ENCODE measurements at places on chromosomes 13 and 19.

GRCh38 chr19:7748756-7749155, 1.4 kb upstream of the CD209 start:
- peak; percentile 53 for DNase-seq

GRCh38 chr13:20658451-20659040, 45.0 kb upstream of the IL17D start:
- no peak for DNase-seq

DNA sequence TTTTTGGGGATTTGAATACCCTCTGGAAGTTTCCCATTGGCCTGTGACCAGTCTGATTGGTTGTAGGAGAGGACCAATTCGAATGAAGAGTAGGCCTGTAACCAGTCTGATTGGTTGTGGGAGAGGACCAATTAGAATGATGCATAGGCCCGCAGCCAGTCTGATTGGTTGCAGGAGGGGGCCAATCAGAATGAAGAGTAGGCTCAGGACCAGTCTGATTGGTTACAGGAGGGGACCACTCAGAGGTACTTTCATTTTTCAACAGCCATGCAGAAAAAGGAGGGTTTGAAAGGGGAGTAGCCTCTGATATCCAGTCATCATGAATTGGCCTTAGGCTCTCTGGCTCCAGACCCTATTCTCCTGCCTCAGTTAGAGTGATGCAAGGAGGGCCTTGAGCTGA, 30.4 kb upstream of the SLC1A5 start:
- DNase-seq: peak; percentile 30

- DNase-seq: no peak
These were observed 329.2 kb downstream of the SLC7A1 start for GRCh38 chr13:29266261-29266660.

DNA sequence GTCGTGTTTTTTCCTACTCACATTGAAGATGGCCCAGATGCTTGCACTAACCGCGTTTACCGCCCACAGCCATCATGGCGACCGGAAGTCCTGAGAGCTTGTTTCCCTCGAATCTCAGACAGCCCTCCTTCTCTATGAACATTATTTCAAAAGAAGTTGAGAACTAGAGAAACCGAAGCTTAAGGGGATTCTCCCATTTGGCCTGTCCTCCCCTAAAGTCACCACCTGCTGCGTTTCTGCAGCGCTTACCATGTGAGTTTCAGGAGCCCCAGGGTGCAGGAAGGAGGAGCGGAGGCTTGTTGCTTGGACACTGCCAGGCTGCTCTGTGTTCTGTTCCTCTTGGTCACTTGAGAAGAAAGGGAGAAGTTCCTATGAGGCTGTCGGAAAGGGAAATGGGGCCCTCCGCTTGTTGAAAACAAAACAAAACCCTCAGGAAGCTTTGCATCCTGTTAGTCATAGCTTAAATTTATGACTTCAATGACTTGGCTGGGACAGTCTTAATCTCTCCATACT, 6.2 kb downstream of the CARD8 start:
- no peak for DNase-seq

DNA sequence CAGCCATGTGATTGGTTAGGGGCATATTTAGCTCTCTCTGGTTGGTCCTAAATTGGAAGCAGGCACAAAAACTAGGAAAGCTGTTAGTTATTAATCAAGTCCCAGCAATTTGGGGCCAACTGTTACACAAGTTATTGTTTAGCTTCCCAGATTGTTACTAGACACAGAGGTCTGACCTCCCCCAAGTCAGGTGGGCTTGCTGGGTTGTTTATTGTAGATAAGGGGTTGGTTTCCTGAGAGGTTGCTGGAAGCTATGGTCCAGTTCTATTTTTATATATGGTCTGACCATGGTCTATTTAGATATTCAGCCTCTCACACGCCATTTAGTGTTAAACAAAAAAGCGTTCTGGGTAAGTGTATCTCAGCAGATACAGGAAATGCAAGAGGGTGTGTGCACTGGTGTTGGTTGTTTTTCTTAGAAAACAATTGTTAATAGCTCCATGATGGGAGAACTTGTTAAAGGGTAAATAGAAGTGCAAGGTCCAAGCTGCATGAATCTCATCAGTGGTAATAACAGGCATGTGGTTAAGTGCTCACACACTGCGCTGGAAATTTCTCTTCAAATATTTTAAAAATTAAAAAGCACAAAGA, 150.0 kb downstream of the RAP2A start:
- DNase-seq: no peak

DNA sequence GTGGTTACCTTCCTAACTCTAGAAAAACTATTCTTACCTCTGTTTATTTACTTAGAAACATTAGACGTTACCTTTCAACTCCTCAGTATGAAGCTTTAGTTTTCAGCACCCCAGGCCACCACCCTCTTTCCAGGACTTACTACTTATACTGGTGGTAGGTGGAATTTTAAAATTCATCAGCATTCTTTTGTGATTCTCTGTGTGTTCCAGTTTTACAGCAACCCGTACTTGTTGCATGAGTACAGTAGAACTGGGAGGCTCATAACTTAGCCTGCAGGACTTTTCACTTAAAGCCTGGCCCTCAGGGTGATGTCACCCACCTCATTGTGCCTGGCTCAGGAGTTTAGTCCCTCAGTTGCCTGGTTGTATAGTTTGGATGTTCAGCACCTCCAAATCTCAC, 49.4 kb upstream of the ALOX5AP start:
- no peak for DNase-seq

DNA sequence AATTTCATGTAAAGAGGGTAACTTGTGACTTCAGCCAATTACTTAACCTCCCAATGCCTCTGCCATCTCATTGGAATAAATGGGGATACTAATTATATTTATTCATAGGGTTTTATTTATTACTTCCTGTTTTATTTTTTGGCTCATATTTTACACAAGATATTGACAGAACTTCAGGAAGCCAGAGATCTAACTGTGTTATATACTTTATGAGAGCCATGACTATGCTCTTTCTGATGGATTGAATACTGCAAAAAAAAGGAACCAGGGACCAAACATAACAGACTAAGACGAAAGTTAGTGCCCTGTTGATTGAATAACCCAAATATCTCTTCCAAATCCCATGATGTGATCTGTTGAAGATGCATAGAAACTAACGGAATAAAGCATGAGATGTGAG, 243.3 kb upstream of the STARD13 start:
- no peak for DNase-seq

DNA sequence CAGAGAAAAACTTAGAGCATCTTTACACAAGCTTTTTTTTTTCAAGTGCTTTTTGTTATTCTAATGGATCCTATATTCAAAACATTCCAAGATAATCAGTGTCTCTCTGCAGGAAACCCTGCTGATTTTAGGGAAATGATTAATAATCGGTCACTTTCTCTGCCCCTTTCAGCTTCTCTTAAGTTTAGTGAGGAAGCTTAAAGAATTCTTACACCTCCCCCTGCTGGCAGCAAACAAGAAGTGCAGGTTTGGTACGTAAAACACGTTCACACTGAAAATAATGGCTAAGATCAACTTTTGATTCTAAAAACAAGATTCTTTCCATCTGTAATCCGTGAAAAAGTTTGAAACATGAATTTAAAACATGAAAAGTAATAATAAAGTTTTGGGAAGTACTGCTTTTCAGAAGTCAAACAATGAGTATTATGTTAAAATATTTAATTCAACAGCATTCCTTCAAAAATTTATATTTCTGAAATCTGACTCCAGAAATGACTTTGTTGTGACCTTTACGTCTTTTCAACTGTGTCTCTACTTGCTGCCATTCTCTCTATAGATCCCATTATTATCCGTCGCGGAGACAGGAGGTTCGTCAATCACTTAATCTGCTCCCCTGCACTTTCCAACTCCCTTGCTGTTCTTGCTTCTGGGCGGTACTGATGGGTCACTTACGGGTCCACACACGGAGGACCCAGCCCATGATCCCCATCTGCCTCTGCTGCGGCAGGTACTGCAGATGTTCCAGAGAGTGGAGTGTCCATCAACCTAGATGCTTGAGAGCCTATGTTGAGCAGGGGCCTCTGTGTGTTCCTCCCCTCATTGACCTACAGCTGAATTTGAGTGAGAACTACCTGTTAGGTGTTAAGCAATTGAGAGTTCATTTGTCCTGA, 203.1 kb upstream of the EDNRB start:
- DNase-seq: peak; percentile 35

DNA sequence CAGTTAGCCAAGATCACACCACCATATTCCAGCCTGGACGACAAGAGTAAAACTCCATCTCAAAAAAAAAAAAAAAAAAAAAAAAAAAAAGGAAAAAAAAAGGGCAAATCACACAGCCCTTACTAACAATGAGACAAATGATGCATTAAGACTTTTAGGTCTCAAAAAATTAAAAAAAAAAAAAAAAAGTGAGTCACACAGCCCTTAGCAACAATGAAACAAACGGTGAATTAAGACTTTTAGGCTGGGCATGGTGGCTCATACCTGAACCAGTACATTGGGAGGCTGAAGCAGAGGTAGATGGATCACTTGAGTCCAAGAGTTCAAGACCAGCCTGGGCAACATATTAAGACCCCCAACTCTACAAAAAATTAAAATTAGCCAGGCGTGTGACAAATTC, 32.4 kb upstream of the EIF3G start:
- no peak for DNase-seq

- DNase-seq: peak; percentile 82
These were observed 16.8 kb downstream of the FPR2 start for GRCh38 chr19:51777570-51778462.

GRCh38 chr13:32426990-32427851, 709 bp downstream of the N4BP2L1 start:
- peak; percentile 43 for DNase-seq

Measured in ELF-1 (cell line).